ENCODE measurements at places on chromosomes 2 and 18. TPM values are rescaled to one million over a fixed set of nuclear protein-coding genes. Genes with fewer than 3 reads are reported as not detected.
A peak's percentile ranks its signal among the peaks of the same experiment; 100 is the strongest.

DNAJC5G gene
- 1.2 TPM for total RNA-seq

PXDN gene
- 15.7 TPM for total RNA-seq

BCL11A gene
- 27.1 TPM for total RNA-seq

MROH2A gene
- not detected for total RNA-seq

ALLC gene
- total RNA-seq = not detected

FAM110C gene
- total RNA-seq = 3.3 TPM

ACMSD gene
- not detected for total RNA-seq

DNA sequence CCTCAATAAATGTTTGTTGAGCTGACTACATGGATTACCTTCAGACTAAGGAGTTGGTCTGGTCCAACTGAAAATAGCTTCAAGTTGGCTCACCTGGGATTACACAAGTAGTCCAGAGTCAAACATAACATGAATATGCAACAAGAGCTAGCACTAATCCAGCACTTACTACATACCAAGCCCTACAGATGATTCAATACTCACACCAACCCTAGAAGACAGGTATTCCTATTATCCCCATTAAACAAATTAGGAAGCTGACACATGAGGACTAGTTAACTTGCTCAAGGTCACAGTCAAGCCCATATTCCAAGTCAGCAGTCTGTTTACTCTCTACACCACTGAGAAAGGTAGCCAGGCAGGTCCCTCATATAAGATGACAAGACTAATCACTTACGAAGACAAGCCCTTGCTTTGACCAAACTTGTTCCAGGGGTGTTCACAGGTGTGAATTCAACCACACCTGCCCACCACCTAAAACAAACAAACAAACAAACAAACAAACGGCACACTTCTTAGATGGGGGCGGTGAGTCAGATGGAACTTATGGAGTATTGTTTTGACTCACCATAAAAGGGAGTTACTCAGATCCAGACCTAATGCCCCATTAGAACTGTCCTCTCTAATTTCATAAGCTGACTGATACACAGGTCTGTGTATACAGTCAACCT lies 29.1 kb downstream of the TMEM131 start:
- H3K4me1 ChIP-seq = peaks cover 88% of the 10 kb centered on the region
- no peak overlapping the region for H3K27ac ChIP-seq
- H3K4me3 ChIP-seq = no peak overlapping the region
- no peaks in the 10 kb centered on the region for H3K36me3 ChIP-seq

- peaks cover 24% of the 10 kb centered on the region for H3K36me3 ChIP-seq
- H3K4me1 ChIP-seq = no peaks in the 10 kb centered on the region
- DNase-seq = no peak
- H3K27me3 ChIP-seq = no peaks in the 10 kb centered on the region
- no peak overlapping the region for H3K27ac ChIP-seq
These were observed 29.9 kb downstream of the HDHD2 start for GRCh38 chr18:47120428-47120827.

DNA sequence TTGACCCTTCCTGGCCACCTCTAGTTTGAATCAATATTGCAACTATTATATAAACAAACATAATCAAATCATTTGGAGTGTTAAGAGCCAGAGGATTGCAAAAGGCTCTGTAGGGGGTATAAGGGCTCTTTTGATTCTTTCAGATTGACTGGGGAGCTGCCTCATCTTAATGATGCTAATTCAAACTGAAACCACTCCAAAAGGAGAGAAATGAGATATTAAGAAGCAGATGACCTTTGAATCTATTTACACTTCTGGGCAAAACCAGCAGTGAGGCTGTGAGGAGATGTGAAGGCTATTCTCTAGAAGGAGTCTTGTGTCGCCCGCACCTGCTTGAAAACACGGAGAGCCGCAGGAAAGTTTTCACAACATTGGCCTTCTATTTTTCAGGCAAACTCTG lies 311.2 kb upstream of the CRIM1 start:
- DNase-seq = no peak
- H3K27ac ChIP-seq = no peak overlapping the region
- H3K27me3 ChIP-seq = no peaks in the 10 kb centered on the region
- H3K4me3 ChIP-seq = no peak overlapping the region

DNA sequence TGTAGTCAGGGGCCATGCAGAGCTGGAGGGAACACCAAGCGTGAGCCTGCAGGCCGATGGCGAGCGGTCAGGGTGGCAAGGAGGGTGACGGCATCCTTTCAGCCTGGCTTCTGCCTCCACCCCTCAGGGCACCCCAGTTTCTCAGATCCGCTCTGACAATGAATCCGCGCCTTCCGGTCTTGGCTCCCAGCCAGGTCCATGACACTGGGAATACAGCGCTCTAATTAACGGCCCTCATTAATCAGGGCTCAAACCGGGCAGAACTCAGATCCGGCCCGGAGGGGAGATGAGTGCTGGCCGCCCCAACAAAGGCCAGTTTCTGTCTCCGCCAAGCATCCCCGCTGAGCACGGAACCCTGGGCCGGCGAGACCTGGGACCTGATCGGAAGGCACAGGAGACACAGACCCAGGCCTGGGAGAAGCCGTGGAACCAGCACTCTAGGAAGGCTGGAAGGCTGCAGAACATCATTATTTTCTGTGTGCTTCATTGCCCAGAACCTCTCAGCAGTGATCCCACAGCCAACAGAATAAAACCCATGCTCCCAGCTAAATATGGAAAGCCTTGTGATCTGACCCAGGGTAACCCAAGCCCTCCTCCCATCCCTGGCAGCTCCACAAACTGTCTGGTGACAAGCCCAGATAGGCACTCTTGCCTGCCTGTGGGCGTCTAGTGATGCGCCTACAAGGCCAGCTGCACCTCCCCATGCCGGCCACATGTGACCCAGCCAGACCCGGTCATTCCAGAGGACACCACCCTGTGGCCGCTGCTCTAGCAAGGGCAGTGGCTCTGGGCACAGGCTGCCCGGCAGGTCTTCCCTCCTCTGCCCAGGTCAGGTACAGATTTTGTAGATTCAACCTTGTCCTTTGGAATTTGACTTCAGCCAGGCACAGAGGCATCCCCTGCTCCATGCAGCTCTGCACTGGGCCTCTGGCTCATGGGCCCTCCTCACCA lies 438.7 kb upstream of the MYT1L start:
- peak; percentile 76 for DNase-seq
- peaks cover 12% of the 10 kb centered on the region for H3K4me1 ChIP-seq
- no peaks in the 10 kb centered on the region for H3K36me3 ChIP-seq
- H3K4me3 ChIP-seq = peak overlapping the region; percentile 31
- peak overlapping the region; percentile 86 for H3K27ac ChIP-seq
- H3K27me3 ChIP-seq = no peaks in the 10 kb centered on the region

- peak overlapping the region; percentile 98 for H3K27ac ChIP-seq
- DNase-seq = no peak
- H3K4me3 ChIP-seq = no peak overlapping the region
- H3K27me3 ChIP-seq = no peaks in the 10 kb centered on the region
These were observed 3.5 kb downstream of the ACSL3 start for GRCh38 chr2:222864296-222864695.

- peak overlapping the region; percentile 72 for H3K27ac ChIP-seq
- peak; percentile 30 for DNase-seq
- no peaks in the 10 kb centered on the region for H3K36me3 ChIP-seq
- no peaks in the 10 kb centered on the region for H3K27me3 ChIP-seq
- peak overlapping the region; percentile 24 for H3K4me3 ChIP-seq
These were observed 120.8 kb downstream of the GAREM1 start for GRCh38 chr18:32349728-32350395.

- DNase-seq = no peak
- H3K36me3 ChIP-seq = no peaks in the 10 kb centered on the region
- peaks cover 11% of the 10 kb centered on the region for H3K4me1 ChIP-seq
- H3K27ac ChIP-seq = no peak overlapping the region
These were observed 145.7 kb upstream of the GLI2 start for GRCh38 chr2:120589771-120590608.

- H3K27ac ChIP-seq = no peak overlapping the region
- H3K27me3 ChIP-seq = no peaks in the 10 kb centered on the region
- peaks cover 19% of the 10 kb centered on the region for H3K4me1 ChIP-seq
These were observed 77.1 kb downstream of the ADAM23 start for GRCh38 chr2:206520450-206520849.

DNA sequence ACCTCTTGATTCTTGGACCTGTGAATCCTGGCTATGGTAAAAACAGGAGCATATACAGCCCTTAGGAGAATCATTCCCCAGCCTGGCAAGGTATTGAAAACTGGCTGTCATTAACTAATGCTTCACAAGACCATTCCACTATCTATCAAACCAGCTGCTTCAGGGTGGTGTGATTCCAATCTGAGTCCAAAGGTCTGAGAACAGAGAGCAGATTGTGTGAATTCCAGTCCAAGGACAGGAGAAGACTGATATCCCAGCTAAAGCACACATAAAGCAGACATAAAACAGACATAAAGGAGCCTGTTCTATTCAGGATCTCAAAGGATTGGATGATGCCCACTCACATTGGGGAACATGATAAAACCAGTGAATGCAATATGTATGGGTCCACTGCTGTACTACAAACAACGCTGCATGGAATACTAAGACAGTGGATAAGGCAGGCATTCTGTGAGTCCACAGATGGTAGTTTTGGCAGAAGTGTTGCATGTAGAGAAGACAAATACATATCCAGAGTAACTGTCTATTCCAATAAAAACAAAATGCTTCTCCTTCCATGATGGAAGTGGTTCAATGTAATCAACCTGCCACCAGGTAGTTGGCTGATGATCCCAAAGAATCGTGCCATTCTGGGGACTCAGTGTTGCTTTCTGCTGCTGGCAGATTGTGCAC lies 363.9 kb downstream of the KCNJ3 start:
- H3K27ac ChIP-seq = no peak overlapping the region
- H3K36me3 ChIP-seq = no peaks in the 10 kb centered on the region
- no peak for DNase-seq
- H3K27me3 ChIP-seq = no peaks in the 10 kb centered on the region

Data from left ventricle myocardium inferior (tissue), 1 donor.